Dermis microvascular lymphatic vessel endothelial cell (primary cell): ENCODE measurements at places on chromosomes 5 and 9.

- DNase-seq: no peak
Observed at GRCh38 chr5:169721771-169722170, 84.7 kb downstream of the DOCK2 start.

DNA sequence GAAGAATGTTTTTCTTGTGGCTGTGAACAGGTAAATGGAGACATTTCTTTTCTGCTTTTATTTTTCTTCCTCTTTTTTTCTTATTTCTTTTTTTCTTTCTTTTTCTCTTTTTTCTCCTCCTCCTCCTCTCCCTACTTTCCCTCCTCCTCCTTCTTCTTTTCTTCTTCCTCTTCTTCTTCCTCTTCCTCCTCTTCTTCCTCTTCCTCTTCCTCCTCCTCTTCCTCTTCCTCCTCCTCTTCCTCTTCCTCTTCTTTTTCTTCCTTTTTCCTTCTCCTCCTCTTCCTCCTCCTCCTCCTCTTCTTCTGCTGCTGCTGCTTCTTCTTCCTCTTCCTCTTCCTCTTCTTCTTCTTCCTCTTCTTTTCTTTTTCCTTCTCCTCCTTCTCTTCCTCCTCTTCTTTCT lies 65.3 kb upstream of the NTRK2 start:
- no peak for DNase-seq

DNA sequence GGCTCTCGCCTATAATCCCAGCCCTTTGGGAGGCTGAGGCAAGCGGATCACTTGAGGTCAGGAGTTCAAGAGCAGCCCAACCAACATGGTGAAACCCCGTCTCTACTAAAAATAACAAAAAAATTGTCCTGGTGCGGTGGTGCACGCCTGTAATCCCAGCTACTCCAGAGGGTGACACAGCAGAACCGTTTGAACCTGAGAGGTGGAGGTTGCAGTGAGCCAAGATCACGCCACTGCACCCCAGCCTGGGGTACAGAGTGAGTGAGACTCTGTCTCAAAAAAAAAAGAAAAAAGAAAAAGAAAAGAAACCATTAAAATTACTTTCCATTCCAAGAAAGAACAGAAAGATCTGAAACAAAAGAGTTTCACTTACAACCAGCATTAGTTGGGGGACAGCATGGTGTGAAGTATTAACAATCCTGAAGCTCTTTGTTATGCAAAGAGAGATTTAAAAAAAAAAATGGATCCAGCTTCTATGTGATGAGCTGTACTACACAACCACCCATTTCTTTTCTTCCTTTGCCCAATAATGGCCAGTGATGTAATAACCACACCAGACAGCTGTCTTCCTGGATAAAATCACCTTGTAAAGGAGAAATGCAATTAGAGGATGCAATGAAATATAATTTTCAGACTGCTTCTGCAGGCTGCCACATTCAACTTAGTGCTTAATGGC lies 76.9 kb downstream of the MED27 start:
- no peak for DNase-seq

GRCh38 chr9:129175825-129176633 lies 2.0 kb downstream of the IER5L start:
- peak; percentile 31 for DNase-seq

DNA sequence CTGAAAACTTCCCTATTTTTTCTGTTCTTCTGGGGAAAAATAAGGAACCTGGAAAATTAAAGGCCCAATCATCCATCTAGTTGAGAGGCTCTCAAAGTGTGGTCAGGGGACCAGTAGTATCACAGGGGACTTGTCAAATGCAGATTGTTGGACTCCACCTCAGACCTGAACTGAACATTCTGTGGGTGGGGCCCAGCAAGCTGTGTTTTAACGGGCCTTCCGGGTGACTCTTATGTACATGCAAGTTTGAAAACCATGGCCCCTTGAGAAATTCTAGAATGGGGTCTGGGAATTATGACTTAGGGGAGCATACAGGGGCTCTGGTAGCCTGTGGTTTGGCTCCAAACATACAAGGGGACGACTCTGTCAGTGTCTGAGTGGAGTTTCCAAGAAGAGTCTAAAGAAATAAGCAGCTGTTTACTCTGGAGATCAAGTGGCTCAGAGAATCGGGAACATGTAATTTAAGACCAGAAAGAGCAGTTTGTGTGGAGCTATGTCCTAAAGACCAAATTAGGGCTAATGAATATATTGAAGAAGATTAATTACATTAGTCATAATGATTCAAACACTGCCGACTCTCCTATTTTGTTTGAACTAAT lies 177.4 kb downstream of the SLC28A3 start:
- DNase-seq: no peak

DNA sequence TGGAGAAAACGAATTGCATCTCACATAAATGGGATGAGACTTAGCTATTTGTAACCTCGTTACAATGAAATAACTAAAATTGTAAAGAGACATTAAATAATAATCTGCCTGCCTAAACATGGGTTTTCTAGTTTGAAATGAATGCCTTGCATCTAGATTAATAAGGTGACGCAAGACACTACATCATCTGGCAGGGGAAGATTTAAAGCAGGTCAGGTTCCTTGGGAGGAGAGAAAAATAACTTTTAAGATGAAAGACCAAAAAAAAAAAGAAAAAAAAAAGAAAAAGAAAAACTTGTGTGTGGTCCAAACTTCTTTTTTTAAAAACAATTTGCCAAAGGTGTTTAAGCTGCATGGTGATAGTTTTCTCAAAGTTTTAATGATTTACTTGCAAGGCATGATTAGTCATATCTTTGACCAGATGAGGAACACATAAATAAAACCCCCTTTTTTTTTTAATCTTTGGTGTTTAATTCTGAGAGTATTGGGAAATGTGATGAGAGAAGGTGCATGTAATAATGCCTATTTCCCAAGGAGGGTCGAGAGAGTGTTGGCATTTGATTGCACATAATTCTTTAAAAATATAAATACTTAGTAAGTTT lies 122.9 kb upstream of the ADAMTSL1 start:
- DNase-seq: no peak

- DNase-seq: no peak
Observed at GRCh38 chr9:14312719-14313377, 1.1 kb downstream of the NFIB start.

GRCh38 chr5:128358826-128359225 lies 179.2 kb downstream of the FBN2 start:
- no peak for DNase-seq

GRCh38 chr9:124208571-124208970 lies 49.2 kb upstream of the NEK6 start:
- no peak for DNase-seq

DNA sequence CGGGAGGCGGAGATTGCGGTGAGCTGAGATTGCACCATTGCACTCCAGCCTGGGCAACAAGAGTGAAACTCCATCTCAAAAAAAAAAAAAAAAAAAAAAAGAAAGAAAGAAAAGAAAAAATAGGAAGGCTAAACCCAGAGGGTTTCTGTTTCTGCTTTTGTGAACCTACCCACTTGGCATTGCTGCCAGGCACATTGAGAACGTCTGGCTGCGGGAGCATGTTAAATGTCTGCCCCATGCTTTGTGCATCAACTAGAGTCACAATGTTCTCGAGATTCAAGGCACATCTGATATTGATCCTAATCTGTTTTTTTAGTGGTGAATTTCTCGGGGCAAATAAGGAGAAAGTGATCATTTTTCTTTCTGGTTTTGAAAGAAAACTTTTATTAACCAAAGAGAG lies 2.8 kb downstream of the SLC25A25 start:
- DNase-seq: no peak

DNA sequence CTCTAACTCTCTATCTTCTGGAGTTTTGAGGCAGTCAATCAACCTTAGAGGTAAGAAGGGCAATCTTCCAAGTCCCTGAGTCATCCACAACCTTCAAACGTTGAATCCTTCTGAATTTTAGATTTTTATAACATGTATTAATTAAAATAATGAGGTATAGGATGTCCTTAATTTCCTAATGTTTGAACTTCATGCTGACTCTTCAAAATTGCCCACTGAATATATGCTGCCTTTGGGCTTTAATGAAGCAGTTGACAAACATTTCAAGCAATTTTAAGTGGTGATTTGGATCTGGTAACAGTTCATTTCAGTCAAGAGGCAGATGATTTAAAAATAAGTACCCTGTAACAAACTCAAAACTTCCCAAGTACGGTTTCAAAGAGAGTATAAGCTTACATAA lies 26.0 kb downstream of the ERP44 start:
- no peak for DNase-seq

DNA sequence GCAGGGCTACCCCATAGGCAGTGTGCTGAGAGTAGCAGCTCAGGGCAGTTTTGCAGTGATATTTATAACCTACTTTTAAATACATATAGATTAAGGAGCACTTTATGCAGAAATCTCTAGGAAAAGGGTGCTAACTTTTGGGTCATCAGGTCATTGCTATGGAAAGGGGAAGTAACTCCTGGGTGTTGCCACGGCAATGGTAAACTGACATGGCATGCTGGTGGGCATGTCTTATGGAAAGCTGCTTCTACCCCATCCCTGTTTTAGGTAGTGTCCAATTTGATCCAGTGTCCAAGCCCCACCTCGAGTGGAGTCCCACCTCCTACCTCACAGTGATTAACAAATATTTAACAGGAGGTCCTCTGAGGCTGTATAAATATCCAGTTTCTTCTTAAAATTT lies 56.8 kb upstream of the XPA start:
- DNase-seq: no peak

- no peak for DNase-seq
Observed at GRCh38 chr9:87494970-87495471, 2.6 kb upstream of the DAPK1 start.

- no peak for DNase-seq
Observed at GRCh38 chr9:30197453-30197852, 2187.0 kb upstream of the ACO1 start.

- no peak for DNase-seq
Observed at GRCh38 chr5:35847491-35847890, 9.2 kb upstream of the IL7R start.

DNA sequence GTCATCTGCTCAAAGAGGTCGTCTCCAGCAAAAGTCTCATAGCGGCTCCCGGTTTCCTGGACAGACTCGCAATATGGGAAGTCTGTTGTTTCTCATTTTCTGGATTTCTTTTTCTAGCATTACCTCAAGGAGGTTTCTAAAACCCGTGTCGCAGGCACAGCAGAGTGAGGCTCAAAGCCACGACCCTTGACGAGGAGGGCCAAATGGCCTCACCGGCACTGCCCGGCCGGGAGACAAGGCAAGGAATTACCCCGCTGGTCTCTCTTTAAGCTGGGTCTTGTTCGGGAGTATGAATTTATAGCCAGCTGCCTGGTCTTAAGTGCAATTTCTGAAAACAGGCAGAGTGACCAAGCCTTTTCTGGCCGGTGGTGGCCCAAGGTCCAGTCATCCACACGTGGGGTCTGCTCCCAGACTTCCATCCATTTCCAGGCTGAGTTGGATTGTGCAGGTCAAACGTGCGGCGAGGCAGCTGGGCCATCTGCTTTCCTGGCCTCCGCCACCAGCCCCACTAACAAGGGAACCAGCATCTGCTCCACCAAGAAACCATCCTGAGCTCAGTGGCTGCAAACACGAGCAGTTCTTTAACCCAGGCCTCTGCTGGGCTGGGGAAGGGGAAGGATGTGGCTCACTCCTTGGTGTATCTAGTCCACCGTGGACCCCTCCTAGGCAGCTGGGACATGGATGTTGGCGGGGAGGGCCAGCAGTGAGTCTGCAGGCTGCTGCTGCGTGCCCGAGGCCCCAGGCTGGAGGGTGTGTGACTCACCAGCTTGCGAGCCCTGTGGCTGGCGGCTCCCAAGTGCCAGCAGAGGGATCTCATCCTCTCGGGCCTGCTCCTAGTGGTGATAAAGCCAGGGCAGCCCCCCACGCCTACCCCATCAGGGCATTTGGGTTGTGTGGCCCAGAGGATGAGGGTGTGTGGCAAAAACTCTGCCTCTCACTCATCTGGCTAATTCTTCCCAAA lies 55.6 kb upstream of the COL5A1 start:
- DNase-seq: no peak

DNA sequence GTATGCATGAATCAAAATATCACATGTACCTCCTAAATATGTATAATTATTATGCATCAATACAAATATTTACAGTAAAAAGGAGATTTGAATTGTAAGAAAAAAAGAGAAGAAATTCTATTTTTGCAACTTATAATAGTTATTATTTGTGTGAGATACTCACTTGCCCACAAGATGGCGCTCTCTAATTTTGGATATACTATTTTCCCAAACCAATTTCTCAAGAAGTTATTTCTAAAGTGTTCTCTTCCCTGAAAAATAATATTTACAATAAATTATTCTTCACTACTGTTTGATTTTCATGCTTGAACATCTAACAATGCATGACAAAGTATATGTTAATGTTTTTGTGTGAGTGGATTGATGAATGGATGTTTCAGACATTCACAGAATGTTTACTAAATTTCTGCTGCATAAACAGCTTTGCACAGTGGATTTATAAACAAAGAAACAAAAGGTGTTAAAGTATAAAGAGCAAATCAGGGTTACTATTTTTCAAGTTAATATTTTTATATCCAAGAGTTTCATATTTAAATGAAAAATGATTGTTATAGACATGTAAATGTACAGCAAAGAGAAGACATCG lies 503.4 kb downstream of the PDE4D start:
- peak; percentile 35 for DNase-seq

DNA sequence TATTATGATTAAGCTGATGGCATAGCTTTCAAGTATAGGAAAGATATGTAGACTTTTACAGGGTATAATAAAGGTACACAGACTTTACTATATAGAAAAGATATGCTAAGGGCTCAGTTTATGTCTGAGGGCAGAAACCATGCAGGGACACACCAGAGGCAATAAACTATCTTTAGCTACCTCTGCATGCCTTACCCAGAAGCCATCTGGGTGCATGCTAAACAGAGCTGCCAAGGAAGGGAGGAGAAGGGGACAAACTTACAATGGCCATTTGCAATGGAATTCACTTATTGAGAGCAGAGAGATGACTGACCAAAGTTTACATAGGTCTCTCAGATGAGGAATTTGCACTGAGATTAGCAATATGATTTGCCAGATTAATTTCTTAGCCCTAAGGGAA lies 143.1 kb upstream of the NR4A3 start:
- DNase-seq: no peak

GRCh38 chr5:39850291-39850690 lies 425.5 kb upstream of the DAB2 start:
- no peak for DNase-seq

DNA sequence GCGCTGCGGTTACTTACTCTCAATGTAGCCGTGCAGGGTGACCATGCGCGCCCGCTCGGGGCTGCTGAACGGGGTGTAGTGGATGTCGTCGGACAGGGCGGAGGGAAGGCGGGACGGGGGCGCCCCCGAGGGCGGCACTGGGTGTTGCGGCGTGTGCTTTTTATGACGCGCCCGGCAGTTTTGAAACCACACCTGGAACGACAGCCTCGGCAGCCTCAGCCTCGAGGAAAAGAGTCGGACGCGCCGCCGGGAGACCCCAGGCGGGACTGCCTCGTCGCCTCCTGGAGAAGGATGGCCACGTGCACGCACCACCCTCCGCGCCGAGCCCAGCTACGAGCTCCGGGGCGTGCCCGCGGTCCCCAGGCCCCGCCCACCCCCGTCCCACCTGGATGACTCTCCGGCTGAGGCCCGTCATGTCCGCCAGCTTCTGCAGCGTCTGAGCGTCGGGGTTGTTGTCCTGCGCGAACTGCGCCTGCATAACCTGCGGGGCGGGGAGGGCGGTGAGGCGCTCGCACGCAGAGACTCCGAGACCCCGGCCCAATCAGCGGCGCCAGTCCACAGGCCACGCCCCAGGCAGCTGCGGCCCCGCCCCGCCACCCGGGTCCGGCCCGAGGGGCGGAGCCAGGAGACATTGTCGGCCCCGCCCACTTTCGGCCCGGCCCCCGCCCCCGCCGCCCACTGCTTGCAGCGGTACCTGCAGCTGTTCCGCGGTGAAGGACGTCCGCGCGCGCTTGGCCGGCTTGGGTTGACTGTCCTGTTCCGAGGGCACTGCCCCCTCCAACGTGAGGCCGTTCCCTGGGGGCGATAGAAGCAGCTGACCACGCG lies 15.0 kb downstream of the LHX6 start:
- peak; percentile 55 for DNase-seq
